ENCODE measurements at places on chromosomes 7 and 10.

DNA sequence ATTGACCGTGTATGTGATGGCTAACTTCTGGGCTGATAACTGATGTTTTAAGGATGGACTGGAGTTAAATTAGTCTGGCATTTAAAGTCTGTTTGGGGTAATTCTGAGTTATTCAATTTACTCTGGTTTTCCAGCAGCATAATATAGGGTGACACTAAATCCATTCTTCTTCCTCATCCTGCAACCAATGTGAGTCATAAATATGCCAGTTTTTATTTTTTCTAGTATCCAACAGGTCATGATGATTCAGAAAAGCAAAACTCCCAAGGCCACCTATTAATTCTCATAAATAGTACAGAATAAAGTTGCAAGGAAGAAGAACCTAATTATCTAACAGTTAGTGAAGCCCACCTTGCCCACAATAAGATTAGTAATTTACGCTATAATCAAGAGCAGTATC is 7.5 kb upstream of the EPHB6 start:
- DNase-seq, result no peak

GRCh38 chr10:13743101-13743693 is 156.4 kb downstream of the PRPF18 start:
- no peak for DNase-seq

DNA sequence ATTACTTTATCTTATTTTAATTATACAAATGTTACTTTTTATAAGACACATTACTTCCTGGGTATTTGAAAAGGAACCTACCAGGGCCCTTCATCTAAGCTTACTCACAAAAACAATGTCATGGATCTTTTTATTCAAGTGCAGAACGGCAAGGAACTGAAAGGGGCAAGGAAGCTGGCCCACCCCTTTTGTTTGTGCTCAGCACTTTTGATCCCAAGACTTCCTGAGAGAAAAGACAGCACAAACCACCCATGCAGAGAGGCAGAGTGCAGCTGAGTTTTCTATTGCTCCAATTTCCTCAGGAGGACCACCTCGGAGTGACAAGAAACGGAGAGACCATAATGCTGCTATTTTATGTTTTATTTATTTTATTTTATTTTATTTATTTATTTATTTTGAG is 232.0 kb upstream of the NRP1 start:
- no peak for DNase-seq

GRCh38 chr10:70885481-70885880 is 2.9 kb downstream of the PCBD1 start:
- no peak for DNase-seq

DNA sequence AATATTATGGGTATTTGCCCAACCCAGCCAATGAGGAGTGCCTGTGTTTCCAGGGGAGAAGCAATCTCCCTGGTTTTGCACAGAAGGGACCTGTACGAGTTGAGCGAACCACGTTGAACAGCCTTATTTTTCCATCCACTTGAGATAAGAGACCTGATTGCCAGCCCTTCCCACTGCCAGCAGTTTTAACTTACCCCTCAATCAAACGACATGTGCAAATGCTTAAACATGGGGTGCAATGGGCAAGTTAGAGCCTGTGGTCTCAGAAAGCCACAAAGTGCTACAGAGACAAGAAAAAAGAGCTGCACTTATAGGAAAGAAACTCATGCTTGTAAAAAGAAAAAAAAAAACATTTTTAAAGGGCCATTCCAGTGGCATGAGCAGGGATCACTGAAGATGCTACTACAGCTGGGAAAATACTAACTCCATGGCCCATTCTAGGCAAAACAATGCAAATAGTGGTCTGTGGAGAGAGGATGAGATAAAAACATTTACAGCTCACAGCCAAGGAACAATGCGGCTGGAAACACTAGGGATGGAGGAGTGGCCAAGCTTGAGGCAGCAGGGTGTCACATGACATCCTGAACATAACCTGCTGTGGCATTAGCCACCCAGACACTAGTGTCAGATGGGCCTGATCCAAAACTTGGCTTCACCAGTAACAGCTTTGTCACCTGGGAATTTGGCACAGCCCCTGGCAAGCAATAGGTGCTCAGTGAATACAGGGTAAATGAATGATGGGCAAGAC is 162.8 kb downstream of the ELMO1 start:
- DNase-seq, result no peak

- no peak for DNase-seq
Observed at GRCh38 chr10:96334616-96335526, 23.9 kb downstream of the OPALIN start.

GRCh38 chr10:104022026-104022425 is 55.1 kb downstream of the SLK start:
- DNase-seq, result no peak

- DNase-seq, result no peak
Observed at GRCh38 chr10:67224553-67224952, 298.7 kb downstream of the LRRTM3 start.

- no peak for DNase-seq
Observed at GRCh38 chr7:6512892-6513291, 38.4 kb downstream of the GRID2IP start.

DNA sequence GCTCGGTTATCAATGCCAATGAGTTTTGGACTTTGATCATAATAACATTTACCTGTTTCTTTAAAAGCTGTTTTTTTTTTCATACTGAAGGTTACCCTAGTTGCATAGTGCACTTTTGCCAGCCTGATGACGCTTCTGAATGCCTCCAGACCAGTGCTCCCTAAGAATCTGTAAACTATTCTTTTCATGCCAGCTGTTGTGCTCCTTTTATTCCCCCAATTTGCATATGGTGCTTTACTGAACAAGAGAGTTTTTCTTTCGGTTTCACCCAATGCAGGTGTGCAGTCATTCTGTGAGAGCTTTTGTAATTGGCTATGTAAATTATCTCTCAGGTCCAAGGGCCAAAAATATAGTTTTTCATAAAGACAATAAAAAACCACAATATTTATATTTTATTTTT is 48.1 kb upstream of the GLCCI1 start:
- no peak for DNase-seq

DNA sequence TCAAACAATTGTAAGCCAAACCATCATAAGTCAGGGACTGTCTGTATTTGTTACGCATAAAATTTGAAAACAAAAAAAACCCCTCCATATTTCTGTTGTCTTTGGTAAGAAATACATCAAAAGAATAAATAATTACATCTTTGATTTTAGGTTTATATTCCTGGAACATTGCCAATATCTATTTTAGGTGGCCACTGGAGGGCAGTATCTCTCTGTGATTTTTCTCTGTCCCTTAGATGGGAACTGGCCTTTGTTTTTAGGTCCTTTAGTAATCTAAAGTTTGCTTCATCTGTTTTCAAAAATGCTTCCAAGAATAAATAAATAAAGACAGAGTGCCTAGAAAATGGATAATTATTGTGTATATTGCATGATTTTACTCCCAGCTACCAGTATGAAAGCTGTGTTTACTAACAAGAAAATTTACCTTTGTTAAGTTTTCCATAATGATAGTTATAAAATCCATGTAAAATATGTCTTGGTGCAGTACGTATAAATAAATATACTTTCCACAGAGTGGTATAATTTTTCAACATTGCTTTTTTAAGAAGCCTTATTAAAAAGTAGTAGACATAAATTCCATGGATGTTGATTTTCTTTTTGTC is 64.2 kb downstream of the PHYHIPL start:
- no peak for DNase-seq

DNA sequence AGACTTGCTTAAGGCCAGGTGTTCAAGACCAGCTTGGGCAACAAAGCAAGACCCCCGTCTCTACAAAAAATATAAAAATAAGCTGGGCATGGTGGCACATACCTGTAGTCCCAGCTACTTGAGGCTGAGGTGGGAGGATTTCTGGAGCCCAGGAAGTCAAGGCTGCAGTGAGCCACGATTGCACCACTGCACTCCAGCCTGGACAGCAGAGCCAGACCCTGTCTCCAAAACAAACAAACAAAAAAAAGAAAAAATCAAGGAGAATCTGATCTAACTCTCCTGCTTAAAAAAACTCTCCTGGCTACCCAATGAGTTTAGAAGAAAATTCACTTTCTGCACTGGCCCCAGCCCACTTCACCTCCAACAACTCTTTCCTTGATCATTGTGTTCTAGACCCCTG is 1.9 kb upstream of the KPNA7 start:
- DNase-seq, result no peak

DNA sequence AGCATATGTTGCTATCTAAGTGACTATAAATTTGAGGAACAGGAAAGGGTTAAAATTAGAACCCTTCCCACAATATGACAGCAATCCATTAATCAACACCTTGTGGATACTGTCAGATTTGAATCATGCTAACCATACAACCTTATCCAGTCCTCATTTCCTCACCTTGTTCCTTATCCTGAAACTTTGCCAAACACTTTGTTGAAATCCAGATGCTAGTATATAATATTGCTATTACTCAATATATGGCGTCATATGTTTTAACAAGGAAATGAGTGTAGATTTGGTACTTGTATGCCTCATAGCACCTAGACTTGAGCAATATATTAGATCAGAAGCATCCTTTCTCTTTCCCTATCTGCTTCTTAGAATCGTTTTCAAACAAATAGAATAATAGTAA is 66.3 kb upstream of the SLC25A13 start:
- DNase-seq, result no peak

- DNase-seq, result peak; percentile 57
Observed at GRCh38 chr10:43196131-43196980, 58.1 kb downstream of the CSGALNACT2 start.

DNA sequence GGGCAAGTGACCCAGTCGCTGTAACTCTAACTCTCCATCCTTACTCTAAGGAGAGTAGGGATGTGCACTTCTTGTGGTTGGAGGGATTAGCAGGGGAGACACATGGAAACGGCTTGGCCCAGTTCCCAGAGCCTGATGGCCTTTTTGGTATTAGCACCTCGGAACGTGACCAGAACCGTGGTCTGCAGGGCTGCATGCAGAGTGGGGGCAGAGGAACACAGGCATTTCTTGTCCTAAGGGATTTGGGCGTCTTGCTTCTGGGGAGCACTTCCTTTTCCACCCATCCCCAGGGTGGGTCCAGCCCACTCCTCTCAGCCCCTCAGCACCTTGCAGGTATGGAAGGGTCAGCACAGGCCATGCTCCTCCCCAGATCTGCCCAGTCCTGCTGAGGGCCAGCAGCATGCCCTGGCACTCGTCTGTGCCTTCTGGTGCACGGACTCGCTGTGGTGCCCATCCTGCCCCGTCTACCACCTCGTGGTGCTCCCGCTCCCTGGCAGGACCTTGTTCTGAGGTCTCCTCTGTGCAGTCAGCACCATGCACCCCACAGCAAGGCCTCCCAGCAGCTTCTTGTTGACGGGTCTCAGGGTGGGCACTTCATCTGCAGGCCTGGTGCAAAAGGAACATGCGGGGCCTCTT is 109.6 kb downstream of the ACTR3B start:
- DNase-seq, result peak; percentile 54

DNA sequence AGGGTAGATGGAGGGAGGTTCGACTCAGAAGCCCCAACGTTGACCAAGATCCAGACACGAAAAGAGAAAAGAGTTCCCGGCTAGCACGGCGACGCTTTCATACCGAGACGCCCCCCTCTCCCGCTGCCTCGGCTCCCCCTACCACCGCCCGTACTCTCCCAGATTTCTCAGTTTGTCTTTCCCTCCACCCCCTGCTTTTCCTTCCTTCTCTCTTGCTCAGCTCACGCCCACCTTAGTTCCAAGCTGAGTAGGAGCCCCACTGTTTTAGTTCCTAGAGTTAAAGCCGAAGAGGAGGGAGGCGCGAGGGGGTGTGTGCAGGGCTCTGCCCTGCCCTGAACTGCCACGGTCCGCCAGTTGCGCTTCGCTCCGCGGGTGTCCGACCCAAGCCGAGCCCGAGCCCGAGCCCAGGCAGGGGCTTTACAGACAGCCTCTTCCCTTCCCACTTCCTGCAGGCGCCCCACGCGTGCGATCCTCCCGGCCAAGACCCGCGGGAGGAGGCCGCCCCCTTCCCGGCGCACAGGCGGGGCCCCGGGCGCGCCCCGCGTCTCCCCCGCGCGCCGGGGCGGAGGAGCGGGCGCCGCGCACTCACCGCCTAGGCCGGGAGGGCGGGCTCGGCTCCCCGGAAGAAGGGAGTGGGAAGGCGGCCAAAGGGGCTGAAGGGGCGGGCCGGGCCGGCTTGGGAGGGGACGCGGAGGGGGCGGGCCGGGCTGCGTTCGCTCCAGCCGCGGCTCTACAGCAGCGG is at the start of gene EPHB6:
Gene EPHB6, plus strand, starts transcription at position 705 of the 742 bp plus-strand sequence. CDS start 8,152 bp downstream, outside the sequence.
- peak; percentile 89 for DNase-seq

DNA sequence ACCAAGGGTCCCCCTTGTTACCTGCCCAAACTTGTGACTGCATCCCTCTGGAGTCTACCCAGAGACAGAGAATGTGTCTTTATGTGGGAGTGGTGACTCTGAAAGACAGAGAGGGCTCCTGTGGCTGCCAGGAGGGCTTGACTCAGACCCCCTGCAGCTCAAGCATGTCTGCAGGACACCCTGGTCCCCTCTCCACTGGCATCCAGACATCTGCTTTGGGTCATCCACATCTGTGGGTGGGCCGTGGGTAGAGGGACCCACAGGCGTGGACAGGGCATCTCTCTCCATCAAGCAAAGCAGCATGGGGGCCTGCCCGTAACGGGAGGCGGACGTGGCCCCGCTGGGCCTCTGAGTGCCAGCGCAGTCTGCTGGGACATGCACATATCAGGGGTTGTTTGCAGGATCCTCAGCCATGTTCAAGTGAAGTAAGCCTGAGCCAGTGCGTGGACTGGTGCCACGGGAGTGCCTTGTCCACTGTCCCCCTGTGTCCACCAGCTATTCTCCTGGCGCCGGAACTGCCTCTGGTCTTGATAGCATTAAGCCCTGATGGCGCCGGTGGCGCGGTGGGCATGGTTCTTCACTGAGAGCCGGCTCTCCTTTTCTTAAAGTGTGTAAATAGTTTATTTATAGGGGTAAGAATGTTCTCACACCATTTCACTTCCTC is 19.4 kb upstream of the SH2D4B start:
- no peak for DNase-seq

GRCh38 chr10:50472914-50473313 is 150.8 kb downstream of the SGMS1 start:
- DNase-seq, result no peak

DNA sequence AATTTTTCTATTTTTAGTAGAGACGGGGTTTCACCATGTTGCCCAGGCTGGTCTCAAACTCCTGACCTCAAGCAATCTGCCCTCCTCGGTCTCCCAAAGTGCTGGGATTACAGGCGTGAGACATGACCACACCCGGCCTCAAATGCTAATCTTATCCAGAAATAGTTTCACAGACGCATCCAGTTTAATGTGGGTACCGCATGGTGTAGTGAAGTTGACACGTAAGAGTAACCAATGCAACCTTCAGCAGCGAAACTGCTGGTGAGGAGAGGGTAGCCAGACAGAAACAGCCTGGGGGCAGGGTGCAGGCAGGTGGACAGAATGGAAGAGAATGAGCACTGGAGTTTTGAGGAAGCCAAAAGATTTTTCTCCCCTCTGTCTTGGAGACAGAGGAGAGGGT is 63.5 kb upstream of the FAM180A start:
- DNase-seq, result no peak

GRCh38 chr10:13298748-13299436 is 972 bp downstream of the PHYH start:
- no peak for DNase-seq

GRCh38 chr10:110610308-110610774 is 33.8 kb upstream of the RBM20 start:
- DNase-seq, result no peak
